Body of pancreas (tissue), 4 donors: ENCODE measurements at places on chromosomes 7 and 10. TPM values are rescaled to one million over a fixed set of nuclear protein-coding genes. Genes with fewer than 3 reads are reported as not detected.
A peak's percentile ranks its signal among the peaks of the same experiment; 100 is the strongest.

DNA sequence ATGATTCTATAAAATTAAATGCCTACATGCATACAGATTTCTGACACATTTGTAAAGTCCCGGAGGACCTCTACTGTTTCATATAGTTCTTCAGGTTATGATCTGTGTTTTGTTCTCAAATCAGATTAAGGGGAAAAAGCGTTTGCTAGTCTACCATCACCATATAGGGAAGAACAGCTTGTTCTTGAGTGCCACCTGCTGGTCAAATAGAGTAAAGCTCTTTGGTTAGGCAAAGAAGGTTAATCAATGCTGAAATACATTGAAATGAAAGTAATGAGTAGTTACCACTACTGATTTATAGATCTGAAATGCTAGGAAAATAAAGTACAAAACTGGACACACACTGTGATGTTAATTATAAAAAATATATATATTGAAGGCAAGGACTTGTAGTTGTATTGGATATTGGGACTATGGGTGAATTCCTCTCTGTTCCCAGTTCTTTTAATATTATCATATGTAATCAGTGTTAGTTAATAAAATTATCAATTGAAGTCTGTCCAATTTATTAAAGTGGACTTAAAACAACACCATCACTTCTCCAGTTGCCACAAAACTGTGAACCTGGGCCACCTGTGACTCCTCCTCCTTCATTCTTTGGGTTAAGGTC, 72.6 kb upstream of the PDLIM1 start:
- H3K27ac ChIP-seq, result no peak overlapping the region
- H3K4me3 ChIP-seq, result no peak overlapping the region
- no peaks in the 10 kb centered on the region for H3K27me3 ChIP-seq
- DNase-seq, result peak; percentile 56

GRCh38 chr10:63672491-63672890, 151.3 kb downstream of the REEP3 start:
- no peak for DNase-seq
- H3K4me3 ChIP-seq, result no peak overlapping the region
- H3K27me3 ChIP-seq, result no peaks in the 10 kb centered on the region
- no peaks in the 10 kb centered on the region for H3K36me3 ChIP-seq
- H3K4me1 ChIP-seq, result peaks cover 9% of the 10 kb centered on the region

- H3K27ac ChIP-seq, result no peak overlapping the region
- H3K36me3 ChIP-seq, result no peaks in the 10 kb centered on the region
- no peaks in the 10 kb centered on the region for H3K27me3 ChIP-seq
These were observed 30.7 kb downstream of the BTBD16 start for GRCh38 chr10:122301811-122302115.

GRCh38 chr10:112243713-112244112, 39.5 kb upstream of the TECTB start:
- no peak overlapping the region for H3K27ac ChIP-seq
- no peaks in the 10 kb centered on the region for H3K4me1 ChIP-seq
- no peaks in the 10 kb centered on the region for H3K27me3 ChIP-seq
- DNase-seq, result no peak
- H3K4me3 ChIP-seq, result no peak overlapping the region

DNA sequence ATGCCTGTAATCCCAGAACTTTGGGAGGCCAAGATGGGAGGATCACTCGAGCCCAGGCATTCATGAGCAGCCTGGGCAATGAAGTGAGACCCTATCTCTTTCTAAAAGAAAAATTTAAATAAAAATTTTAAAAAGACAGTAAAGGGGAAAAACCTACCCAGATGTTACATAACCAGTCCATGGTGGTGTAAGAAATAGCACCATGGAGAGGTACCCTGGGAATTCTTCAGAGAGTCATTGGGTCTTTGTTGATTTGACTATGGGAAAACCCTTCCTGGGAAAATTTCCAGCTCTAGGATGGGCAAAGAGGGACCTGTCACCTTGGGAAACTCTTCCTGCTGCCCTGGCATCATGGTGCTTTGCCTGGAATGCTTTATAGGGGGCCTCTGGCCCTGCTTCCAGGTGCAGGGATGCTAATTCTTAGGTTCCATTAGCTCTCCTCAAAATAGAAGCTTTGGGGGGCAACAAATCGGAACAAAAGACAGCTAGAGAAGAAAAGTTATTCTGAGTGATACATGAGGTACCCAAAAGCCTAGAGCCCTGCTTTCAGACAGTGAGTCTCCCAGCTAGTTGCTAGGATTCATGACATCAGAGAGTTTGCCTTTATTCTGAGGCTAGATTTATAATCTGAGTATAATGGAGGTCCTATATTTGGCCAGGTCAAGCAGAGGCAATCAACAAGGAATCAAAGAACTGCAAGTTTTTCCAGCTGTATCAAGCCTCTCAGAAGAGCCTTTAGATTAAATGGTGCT, 10.1 kb downstream of the CCDC136 start:
- H3K27ac ChIP-seq, result no peak overlapping the region
- no peaks in the 10 kb centered on the region for H3K4me1 ChIP-seq
- no peaks in the 10 kb centered on the region for H3K36me3 ChIP-seq
- H3K27me3 ChIP-seq, result no peaks in the 10 kb centered on the region
- H3K4me3 ChIP-seq, result no peak overlapping the region

DNA sequence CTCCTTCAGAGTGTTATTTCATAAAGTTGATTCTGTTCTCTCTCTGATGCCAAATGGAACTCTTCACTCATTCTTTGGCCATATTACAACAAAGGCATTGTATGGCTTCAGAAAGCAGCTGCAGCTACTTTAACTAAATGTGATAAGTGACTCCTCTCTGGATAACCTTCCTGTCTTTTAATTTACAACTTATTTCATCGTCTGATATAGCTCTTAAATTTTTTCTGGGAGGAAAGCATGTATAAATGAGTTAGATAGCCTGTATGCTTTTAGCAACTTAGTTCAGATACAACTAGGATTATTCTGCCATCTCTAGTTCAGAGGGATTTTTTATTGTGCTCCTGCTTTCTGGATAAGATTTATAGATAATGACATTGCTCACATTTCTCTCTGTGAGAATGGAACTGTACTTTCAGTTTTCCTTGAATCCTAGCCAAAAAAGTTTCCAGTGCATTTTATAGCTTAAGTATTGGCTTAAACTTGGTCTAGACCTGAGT, 57.5 kb downstream of the KLHDC10 start:
- H3K27ac ChIP-seq, result no peak overlapping the region
- H3K27me3 ChIP-seq, result no peaks in the 10 kb centered on the region
- H3K4me1 ChIP-seq, result peaks cover 12% of the 10 kb centered on the region
- no peak overlapping the region for H3K4me3 ChIP-seq

- no peak overlapping the region for H3K27ac ChIP-seq
- H3K4me3 ChIP-seq, result no peak overlapping the region
- no peaks in the 10 kb centered on the region for H3K36me3 ChIP-seq
- H3K27me3 ChIP-seq, result no peaks in the 10 kb centered on the region
These were observed 72.5 kb upstream of the CTBP2 start for GRCh38 chr10:125232841-125233240.

- H3K27me3 ChIP-seq, result no peaks in the 10 kb centered on the region
- DNase-seq, result no peak
- no peak overlapping the region for H3K4me3 ChIP-seq
- H3K27ac ChIP-seq, result no peak overlapping the region
- H3K36me3 ChIP-seq, result no peaks in the 10 kb centered on the region
These were observed 338.3 kb downstream of the OTUD1 start for GRCh38 chr10:23777153-23777552.

DNA sequence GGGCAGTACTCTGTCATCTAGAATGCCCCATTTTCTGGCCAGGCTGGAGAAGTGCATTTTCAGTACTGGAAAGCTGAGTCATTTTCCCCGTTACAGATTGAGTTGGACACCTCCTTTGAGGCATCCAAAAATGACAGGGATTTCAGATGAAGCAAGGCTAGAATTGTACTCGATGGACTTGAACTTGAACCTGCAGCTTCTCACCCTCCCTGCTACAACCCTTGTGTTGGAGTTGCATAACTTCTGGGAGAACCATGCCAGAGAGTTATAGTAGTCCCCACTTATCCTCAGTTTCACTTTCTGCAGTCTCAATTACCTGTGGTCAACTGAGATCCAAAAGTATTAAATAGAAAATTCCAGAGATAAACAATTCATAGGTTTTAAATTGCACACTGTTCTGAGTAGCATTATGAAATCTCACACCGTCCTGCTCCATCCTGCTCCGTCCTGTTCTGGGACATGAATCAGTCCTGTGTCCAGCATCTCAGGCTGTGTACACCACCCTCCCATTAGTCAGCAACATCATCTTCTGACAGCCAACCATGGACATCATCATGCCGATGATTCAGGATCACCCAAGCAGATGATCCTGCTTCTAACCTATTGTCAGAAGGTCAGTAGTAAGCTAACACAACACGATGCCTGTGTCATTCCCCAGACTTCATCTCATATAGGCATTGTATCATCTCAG, 363.7 kb downstream of the DPP6 start:
- no peak overlapping the region for H3K4me3 ChIP-seq
- DNase-seq, result no peak
- H3K4me1 ChIP-seq, result no peaks in the 10 kb centered on the region
- H3K36me3 ChIP-seq, result no peaks in the 10 kb centered on the region
- H3K27ac ChIP-seq, result no peak overlapping the region
- no peaks in the 10 kb centered on the region for H3K27me3 ChIP-seq

DNA sequence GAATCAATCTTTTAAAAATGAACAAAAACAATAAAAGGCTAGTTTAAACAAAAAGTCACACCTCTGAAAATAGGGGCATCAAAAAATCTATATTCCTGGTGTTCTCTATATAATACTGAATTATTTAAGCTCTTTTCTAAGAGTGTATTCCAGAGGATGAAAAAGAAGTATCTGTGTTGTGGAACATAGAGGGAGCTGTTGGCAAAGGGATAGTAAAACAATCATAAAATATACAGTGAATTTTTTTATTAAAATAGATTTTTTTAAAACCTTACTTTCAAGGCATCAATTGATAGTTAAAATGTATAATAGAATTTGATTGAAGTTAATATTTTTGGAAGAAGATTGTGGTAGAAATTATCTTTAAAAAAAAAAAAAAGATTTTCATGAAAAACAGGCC, 1409.1 kb upstream of the CELF2 start:
- no peaks in the 10 kb centered on the region for H3K4me1 ChIP-seq
- H3K4me3 ChIP-seq, result no peak overlapping the region
- DNase-seq, result no peak
- H3K27me3 ChIP-seq, result no peaks in the 10 kb centered on the region
- no peak overlapping the region for H3K27ac ChIP-seq
- H3K36me3 ChIP-seq, result no peaks in the 10 kb centered on the region

DNA sequence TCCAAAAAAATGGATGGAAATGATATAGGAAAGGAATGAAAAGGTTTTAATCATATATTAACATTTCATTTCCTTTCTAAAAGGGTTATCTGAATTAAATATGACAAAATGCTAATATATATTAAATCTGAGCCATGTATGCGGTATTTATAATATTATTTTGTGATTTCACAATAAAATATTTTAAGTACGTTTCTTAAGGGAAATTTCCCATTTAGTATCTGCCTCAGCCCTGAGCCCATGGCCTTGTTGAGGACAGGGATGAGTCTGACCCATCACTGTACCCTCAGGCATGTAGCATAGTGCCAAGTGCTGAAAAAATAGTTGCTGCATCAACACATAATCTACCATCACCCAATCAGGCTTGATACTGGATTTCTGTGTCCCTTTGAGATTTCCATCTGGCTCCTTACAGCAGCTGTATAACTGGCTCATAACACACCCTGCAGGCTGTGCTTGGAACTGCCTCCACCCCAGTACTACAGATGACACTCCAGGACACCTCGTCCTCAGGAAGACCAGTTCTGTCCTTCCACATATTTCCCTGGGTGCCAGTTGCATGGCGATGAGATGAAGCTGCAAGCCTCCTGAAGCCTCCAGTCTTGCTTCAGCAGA, 59.4 kb upstream of the ASAH2 start:
- H3K36me3 ChIP-seq, result peaks cover 11% of the 10 kb centered on the region
- H3K27ac ChIP-seq, result no peak overlapping the region
- H3K4me1 ChIP-seq, result no peaks in the 10 kb centered on the region
- no peaks in the 10 kb centered on the region for H3K27me3 ChIP-seq

DNA sequence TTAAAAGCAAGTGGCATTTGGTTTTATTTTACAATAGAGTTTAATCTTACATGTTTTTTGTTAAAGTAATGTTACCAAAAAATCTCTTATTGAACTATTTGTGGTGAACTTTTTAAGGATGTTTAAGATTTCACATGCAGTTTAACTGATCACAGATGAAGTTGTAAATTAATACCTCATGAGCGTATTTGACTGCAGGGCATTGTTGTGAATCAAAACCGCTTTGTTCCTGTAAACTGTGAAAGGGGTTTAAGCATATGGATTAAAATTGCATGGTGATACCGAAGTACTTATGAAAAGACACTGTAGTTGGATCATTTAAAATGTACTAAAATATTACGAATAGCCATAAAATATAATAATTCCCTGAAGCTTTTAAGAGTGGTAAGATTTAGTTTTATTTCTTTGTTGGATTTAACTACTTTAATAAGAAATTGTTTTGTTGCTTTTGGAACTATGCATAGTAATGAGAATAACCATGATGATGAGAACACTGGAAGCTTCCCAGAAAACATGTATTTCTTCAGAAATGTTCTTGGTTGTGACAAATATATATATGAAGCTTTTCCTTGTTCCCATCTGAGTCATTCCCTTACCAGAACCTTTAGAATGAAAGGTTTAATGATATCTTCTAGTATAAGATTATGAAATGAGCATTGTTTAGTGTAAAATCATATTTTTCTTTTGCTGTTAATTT, 131.3 kb downstream of the ADK start:
- no peak overlapping the region for H3K27ac ChIP-seq
- no peak for DNase-seq
- no peaks in the 10 kb centered on the region for H3K27me3 ChIP-seq
- no peak overlapping the region for H3K4me3 ChIP-seq

Gene FGFBP3
- 3.4 TPM for total RNA-seq

Gene BTBD16
- not detected for total RNA-seq
